ENCODE measurements at places on chromosomes 6 and 20.

DNA sequence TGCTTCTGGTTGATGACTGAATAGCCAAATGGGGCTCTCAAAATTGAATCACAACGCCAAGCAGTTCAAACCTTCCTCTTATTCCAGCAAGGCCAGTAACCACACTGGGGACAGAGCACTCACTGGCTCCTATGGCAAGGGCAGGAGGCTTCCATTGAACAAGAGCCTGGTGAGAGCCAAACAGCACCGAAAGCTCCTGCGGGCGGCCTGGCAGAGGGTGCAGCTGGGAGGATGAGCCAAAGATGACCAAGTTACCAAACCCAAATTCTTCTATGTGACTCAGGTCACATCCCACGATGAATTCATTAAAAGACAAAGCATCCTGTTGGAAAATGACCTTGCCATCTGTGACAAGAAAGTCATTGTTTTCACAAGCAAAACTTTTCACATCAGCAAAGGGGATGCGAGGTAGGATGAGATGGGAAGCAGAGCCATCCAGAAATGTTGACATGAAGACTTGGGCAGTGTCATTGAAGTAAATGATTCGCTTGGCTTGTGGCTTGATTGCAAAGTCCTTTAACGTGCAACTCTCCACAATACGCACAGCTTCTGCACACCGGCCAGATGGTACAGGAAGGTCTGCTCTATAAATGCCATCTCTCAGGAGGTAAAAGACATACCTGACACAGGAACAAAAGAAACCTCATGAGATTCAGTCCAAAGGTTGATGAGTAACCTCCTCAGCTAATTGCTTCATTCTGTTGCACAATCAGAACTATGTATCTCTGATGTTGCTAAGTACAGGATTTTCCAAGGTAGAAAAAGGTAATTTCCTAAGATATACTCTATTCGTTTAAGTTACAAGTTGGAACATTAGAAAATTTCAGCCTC is 36.3 kb downstream of the ROS1 start:
- no peak for DNase-seq

GRCh38 chr6:11222385-11223277 is 9.8 kb downstream of the NEDD9 start:
- DNase-seq, result no peak

DNA sequence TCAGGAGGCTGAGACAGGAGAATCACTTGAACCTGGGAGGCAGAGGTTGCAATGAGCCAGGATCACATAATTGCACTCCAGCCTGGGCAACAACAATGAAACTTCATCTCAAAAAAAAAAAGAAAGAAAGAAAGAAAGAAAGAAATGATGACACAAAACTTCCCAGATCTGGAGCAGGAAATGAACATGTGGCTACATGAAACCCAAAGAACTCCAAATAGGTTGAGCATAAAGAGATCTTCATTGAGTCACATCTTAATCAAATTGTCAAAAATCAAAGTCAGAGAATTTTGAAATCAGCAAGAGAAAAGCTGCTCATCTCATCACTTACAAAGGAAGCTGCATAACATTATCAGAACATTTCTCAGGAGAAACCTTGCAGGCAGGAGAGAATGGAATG is 247.0 kb downstream of the IBTK start:
- DNase-seq, result no peak

DNA sequence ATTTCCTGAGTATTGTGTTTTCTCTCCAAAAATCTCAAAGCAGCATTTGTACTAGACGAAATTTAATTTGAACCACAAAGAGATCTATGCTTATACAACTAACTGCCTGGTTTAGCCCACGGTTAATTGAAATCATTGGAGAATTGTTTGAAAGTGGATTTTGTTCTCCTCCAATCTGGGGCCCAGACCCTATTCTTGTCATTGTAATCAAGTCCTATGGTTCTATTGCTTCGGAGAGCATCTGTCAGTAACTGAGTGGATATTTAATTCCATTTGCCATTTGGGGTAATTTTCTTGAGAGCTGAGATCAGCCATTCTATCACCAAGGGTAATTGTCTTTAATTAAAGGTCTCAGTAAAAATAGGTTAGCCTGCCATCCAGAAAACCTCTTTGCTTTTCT is 117.0 kb upstream of the KCNG1 start:
- DNase-seq, result no peak

DNA sequence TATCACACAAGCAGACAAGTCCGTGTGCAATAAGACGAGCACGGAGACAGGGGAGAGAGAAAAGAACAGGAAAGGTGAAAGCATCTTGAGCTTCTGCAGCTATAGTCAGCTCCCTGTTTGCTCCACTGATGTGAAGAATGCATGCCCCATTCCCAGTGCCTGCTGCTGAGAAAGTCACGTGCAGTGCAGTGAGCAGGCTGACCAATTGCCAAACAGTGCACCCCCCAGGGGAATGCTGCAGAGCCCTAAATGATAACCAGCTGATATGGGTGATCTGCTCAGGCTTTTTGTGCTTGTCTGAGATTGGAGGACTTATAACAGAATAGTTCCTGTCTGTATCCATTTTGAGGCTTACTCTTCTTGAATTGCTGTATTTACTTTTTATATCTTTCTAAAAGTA is 121.5 kb downstream of the PACRG start:
- no peak for DNase-seq

All from stimulated activated CD4-positive, alpha-beta T cell treated with anti-CD3 and anti-CD28 coated beads, Interleukin-1b, Interleukin-23, amount 100 ng/mL, for 1 hour (primary cell).